ENCODE measurements at places on chromosomes 7 and 10.

GRCh38 chr10:97124211-97124610 is 61.5 kb downstream of the SLIT1 start:
- peak; percentile 35 for DNase-seq

DNA sequence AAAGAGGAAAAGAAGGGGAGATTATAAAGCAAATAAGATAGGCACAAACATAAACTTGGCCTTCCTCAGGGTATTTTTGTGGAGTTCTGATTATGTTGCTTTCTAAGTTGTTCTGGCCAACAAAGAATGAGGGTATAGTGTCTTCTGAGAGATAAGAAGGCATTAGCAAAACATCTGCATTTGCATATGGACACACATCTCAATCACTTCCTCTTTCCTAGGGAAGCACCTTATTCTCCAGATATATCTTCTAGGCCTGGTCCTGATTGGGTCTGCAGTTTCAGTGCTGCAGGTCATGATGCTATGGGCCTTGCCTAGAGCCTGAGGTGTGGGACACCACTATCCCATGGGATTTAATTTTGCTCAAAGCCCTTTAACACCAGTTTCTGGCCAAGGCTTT is 308.8 kb upstream of the PHYHIPL start:
- DNase-seq = no peak

- no peak for DNase-seq
Measured at GRCh38 chr10:79982362-79982800, 33.5 kb upstream of the SFTPD start.

DNA sequence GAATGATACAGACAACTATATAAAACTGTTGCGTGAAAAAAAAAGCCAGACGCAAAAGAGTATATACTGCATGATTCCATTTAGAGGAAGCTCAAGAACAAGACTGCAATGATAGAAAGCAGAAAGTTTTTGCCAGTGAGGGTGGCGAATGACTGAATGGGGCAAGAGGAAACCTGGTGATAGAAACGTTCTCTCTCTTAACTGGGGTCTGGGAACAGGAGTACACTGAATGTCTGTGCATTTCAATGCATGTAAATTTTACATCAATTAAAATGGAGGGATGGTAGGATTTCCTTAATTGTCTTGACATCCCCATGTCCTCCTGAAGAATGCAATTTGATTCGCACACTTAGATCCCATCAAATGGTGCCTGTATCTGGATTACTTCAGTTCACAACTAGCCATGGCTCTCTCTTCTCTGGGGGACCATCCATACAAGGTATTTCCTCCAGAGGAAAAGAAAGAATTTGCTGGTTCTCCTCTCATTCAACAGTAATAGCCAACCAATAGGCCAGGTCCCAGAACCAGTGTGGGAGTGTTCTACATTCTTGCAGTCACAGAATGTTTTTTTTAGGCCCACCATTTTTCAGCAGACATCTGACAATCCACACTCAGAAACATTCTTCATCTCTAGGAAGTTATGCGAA is 221.0 kb upstream of the KLF14 start:
- DNase-seq = no peak

GRCh38 chr10:93916257-93917063 is 22.7 kb downstream of the SLC35G1 start:
- DNase-seq = no peak

DNA sequence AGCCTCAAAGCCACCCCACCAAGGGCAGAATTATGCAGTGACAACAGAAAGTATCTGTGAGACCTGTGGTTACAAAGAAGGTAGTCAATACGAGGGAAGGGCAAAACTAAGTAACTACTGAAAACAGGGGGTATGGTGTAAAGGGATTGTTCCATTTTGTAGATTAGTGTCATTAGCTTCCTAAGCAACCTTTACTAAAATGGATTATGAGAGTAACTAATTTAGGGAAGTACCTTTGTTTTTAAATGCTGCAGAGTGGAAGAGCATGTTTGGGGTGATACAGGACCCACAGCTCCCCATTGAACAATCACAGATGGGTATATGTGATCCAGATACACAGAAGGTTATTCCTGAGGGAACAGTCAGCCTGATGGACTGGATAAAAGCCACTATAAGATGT is 51.3 kb upstream of the TAC1 start:
- no peak for DNase-seq

DNA sequence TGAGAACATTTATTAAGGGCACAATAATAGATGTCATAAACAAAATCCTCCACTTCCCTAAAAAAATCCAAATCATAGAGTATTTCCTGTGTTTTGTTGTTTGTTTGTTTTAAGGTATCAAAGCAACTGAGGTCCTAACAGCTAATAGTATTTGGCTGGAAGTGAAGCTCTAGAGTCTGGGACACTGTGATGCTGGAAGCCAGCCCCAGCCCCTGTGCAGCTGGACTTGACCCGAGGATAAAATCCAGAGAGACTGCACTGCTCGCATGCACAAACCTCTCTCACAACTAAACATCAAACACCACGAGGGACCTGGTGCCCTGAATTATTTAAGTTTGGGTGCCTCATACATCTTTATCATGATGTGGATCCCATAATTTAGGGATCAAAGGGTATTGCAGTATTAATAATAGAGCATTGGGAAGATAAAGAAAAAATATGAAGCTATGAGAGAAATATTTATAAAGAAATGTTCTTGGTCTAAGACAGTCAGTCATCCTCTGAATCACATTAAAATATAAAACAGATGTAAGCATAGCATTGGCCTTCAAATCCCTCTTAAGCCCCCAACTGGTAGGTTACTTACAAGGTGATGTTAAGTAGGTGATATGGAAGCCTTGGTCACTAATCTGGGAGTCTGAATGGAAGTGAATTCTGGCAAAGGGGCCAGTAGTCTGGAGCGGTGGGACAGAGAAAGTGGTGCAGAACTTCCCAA is 44.4 kb downstream of the CUBN start:
- DNase-seq = no peak

DNA sequence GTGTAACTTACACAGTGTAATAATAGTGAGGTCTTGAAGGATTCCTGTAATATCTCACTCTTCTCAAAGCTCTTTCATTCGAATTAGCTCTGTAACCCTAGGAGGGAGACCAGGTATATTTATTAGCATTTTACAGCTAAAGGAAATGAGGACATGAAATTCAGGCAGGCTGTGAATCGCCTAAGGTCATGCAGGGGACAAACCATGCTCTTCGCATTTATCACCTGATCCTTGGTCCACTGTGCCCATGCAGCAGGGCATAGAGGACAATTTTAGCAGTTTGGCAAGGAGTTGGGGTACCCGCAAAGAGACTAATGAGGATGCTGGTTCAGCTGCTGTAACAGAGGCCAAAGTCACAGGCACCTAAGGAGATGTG is 14.8 kb upstream of the LAMB1 start:
- no peak for DNase-seq

- DNase-seq = no peak
Measured at GRCh38 chr10:14477408-14477710, 146.6 kb upstream of the FRMD4A start.

DNA sequence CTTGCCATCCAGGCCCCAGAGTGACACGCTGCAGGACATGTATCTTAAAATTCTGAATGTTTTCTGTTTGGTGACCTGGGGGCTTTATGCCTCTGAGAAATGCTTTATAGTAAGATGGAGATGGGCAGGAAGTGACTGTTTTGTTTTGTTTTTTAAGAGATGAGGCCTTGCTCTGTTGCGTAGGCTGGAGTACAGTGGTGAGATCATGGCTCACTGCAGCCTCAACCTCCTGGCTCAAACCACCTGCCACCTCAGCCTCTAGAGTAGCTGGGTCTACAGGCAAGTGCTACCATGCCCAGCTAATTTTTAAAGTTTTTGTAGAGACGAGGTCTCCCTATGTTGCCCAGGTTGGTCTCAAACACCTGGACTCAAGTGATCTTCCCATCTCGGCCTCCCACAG is 20.6 kb downstream of the ZNF777 start:
- DNase-seq = no peak

GRCh38 chr10:130934293-130935127 is 377.0 kb downstream of the TCERG1L start:
- DNase-seq = no peak

- DNase-seq = no peak
Measured at GRCh38 chr10:26044141-26044749, 110.2 kb downstream of the MYO3A start.

DNA sequence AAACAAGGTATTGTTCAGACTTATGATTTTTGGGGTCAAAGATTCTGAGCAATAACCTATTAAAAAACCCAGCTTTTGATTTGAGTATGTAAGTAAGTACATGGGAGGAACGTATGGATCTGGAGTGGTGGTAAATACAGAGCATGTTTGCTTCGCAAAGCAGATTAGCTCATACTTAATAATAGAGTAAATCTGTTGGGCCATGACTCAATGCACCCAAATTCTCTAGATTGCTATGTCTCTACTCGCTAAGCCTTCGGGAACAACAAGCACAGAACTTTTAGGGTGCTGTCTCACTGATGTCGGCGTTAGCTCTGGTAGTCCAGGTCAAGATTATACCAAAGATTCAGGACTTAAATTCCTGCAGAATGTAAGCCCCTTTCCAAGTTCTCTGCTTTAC is 807 bp upstream of the MINPP1 start:
- DNase-seq = no peak

- DNase-seq = no peak
Measured at GRCh38 chr10:11274452-11274851, 256.8 kb downstream of the CELF2 start.

DNA sequence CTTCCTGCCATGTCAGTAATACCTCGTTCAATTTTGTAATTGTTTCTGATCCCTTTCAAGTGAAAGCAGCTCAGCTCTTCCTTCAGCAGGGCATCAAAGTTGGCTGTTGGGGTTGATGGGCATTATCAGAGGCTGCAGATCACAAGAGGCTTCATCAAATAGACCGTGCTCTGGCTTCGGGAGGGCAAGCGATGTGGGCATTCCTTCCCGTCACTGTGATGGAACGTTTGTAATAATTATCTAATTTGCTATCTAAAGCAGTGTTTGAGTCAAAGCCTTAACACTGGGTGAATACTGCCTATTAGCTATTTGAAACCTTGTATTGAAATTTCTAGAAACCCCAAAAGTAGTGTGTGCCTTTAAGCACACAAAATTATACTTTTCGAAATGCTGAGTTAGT is 170.1 kb downstream of the OTUD1 start:
- DNase-seq = no peak

GRCh38 chr10:75733135-75733890 is 301.9 kb downstream of the LRMDA start:
- DNase-seq = no peak

DNA sequence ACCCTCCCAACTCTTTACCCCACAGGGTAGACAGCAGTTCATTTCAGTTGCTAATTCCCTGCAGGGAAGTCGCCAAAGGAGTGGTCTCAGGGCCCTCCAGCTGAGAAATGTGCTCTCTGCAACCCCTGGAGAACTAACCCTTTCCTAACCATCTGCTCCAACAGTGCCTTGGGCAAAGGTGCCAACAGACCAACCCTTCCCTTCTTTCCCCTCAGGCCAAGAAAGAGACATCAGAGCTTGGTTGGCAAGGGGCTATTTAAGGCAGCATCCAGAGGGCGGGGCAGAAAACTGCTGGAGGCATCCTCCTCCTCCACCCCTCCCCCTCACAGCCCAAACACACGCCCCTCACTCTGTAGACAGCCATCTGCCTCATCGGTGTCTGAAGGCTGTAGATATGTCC is 1.7 kb downstream of the SORBS1 start:
- no peak for DNase-seq

DNA sequence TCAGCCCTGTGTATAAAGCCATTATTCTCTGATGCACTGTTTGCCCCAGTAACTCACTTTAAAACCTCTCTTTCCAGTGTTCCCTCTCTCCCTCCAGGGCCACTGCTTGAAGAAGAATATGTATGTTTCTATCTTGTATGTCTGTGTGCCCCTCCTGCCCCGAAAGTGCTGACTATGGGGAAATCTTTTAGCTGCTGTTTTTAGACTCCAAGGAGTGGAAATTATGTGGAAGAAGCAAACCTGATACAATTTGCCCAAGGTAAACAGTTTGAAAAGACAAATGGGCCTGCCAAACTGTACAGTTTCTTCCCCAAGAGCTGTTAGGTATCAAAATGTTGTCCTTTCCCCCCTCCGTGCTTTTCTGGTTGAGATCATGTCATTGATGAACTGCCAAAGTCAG is 3.4 kb downstream of the ADRA2A start:
- no peak for DNase-seq

GRCh38 chr7:6127110-6127490 is 95.9 kb downstream of the ANKRD61 start:
- no peak for DNase-seq
